Fibroblast of lung (primary cell): ENCODE measurements at places on chromosomes 12 and 14.

- H3K27ac ChIP-seq: no peak overlapping the region
- H3K4me3 ChIP-seq: no peak overlapping the region
- H3K4me1 ChIP-seq: no peaks in the 10 kb centered on the region
Observed at GRCh38 chr12:92331383-92331782, 185.7 kb upstream of the BTG1 start.

GRCh38 chr14:33754261-33754660 lies 196.6 kb downstream of the EGLN3 start:
- H3K27ac ChIP-seq: no peak overlapping the region
- no peaks in the 10 kb centered on the region for H3K36me3 ChIP-seq
- no peaks in the 10 kb centered on the region for H3K27me3 ChIP-seq
- H3K4me1 ChIP-seq: no peaks in the 10 kb centered on the region
- no peak overlapping the region for H3K4me3 ChIP-seq

DNA sequence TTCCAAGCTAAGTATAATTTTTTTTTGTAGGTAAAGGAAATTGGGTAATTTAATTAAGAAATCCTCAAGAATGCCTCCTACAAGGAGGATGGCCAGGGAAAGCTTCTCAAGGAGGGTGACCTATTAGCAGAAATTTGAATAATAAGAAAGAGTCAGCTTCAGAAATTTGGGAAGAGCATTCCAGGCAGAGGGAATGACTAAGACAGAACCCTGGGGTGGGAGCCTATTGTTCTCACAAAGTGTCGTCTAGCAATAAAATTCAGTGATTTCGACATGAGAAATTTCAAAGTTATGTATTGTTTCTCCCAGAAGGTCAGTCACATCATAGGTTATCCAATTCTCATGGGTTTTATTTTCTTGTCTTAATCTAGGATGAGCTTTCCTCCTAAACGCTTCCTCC lies 1168.4 kb downstream of the AACS start:
- no peak for DNase-seq
- no peaks in the 10 kb centered on the region for H3K27me3 ChIP-seq
- H3K27ac ChIP-seq: no peak overlapping the region
- no peaks in the 10 kb centered on the region for H3K36me3 ChIP-seq
- H3K4me3 ChIP-seq: no peak overlapping the region

- H3K27me3 ChIP-seq: no peaks in the 10 kb centered on the region
- no peaks in the 10 kb centered on the region for H3K4me1 ChIP-seq
- no peak overlapping the region for H3K4me3 ChIP-seq
- H3K27ac ChIP-seq: no peak overlapping the region
- peaks cover 15% of the 10 kb centered on the region for H3K36me3 ChIP-seq
- no peak for DNase-seq
Observed at GRCh38 chr12:57716305-57716704, 22.2 kb downstream of the AGAP2 start.

- no peak overlapping the region for H3K4me3 ChIP-seq
- no peaks in the 10 kb centered on the region for H3K36me3 ChIP-seq
- no peaks in the 10 kb centered on the region for H3K4me1 ChIP-seq
Observed at GRCh38 chr12:85275374-85275773, 4.6 kb upstream of the ALX1 start.

GRCh38 chr14:92670160-92670559 lies 78.3 kb downstream of the LGMN start:
- H3K36me3 ChIP-seq: peaks cover 1% of the 10 kb centered on the region
- H3K4me1 ChIP-seq: peaks cover 14% of the 10 kb centered on the region
- H3K27me3 ChIP-seq: no peaks in the 10 kb centered on the region
